NCI-H1417 treated with DMSO at 0.1 percent for 48 hours (cell line): ENCODE measurements at places on chromosomes 2 and 18.

DNA sequence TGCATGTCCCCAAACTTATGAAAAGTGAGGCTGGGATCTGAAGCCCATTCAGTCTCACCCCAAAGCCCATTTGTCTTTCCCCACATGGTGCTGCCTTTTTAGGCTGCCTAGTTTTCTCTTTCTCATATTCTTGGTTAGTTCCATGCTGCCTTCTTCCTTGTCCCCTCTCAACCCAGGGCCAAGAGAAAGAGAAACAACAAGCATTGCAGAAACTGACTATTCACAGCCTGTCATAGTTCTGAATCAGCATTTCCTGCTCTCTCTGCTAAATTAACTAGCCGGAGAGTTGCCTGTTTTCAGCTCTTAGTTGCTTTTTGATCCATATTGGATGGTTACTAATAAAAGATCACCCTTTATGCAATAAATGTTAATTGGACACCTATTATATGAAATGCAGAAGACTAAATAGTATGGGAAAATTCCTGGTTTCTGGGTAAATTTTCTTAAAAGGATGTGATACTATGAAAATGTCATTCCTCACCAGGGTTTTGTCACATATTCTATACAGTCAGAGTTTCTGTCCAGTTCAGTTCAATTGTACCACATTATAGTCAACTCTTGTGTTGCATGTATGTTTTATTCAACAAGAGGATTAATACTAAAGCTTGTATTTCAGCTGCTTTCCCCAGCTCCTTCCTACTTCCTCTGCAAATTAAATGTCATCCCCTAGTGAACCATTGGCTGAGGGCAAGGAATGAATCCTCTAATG lies 246.5 kb downstream of the GALR1 start:
- DNase-seq, result no peak

DNA sequence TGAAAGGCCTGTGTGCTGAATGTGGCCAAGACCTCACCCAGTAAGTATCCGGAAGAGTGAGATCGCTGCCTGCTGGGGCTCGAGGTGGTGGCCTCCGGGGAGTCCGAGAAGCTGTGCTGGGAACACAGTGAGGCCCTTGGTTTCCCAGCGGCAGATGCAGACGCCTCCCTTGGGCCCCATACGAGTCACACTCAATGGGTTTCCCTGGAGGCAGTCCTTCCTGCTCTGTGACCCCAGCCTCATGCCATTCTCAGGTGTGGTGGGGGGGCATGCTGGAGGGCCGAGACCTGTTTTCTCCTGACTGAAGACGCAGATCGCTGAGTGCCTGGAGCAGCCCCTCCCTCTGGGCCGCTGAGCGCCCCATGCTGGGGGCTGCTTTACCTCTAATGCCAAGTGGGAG lies 15.7 kb downstream of the CTDP1 start:
- DNase-seq, result no peak

DNA sequence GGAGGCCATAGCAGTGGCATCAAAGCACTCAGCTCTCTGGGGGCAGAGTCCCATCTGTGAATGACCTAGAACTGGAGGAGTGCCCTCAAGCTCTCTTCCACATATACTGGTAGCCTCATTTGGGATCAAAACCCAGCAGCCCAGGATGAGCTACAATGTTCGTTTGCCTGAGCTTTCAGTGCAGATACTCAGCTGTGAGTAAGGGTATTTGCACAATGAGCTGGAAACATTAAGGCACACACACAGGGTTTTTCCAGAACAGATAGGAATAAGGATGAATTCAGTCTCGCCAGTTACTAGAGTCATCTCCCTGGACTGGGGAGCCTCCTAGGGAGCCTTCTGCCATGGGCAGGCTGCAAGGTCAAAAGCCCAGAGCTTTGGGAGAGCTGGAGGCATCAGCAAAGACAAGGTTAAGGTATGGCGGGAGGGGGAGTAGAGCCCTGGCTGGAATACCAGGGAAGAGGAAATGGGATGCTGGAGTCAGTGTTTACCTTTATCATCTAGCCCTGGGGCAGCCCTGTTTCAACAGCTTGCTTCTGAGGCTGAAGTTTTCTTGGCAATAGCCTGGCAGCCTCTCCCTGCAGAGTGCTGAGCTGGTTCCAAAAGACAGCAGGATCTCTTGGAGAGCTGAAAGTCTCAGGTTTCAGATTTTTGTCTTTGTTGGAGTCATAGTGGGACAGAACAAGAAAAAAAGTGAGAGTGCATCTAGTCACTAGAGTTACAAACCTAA lies 187.7 kb downstream of the LOXHD1 start:
- DNase-seq, result no peak

- no peak for DNase-seq
Measured at GRCh38 chr2:232353660-232354059, 24.9 kb upstream of the ALPP start.

DNA sequence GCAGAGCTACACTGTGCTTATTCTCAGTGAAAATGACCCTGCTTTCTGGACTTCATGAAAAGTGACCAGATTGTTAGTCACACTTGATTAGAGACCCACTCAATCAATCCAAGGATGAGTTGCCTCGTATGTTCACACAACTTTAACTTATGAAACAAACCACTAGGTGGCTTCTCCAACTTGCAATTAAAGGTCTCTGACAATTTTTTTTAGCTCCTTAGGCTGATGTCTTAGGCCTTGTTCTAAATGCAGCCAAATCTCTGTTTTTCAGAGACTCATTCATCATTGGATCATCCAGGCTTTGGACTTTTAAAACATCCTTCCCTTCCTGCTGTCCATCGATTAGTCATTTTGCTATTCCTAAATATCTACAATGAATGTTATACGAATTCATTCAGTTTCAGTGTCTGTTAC lies 63.4 kb downstream of the MREG start:
- no peak for DNase-seq

GRCh38 chr2:208012449-208012848 lies 12.9 kb downstream of the PLEKHM3 start:
- no peak for DNase-seq

DNA sequence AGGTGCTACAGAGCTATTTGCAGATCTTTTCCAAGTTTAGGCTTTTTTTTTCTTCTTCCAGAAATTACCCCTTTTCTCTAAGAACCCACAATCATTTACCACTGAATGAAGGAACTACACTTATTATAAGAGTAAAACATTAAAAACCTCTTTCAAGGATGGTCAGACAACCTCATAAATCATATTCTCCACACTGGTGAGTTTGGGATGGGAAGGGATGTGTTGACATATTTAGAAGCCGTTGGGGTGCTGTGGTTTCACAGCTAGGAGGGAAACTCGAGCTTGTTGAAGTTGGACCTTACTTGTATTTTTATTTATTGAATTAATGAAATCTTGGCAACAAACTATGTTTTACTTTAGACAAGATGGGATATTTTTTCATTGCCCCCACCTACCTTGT lies 289.4 kb upstream of the MEIS1 start:
- no peak for DNase-seq
